ENCODE measurements at places on chromosomes 7 and 10.

DNA sequence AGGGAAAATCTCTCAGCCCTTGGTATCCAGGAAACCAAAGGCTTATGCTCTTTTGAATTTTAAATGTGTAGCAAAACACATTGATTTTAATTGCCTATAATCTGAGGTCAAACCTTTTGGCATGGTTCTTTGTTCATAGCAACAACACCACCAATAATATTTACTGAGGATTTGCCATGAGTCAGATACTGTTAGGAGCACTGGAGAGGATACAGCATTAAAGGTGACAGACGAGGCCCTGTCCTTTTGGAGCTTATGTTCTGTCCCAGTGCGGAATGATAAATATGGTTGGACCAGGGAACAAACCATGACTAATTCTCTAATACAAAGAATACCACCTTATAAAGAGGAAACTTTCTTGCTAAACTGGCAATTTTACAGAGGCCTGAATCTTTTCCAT, 176.6 kb downstream of the CTNNA3 start:
- DNase-seq = no peak

GRCh38 chr10:19499291-19499770, 316.9 kb upstream of the PLXDC2 start:
- no peak for DNase-seq

DNA sequence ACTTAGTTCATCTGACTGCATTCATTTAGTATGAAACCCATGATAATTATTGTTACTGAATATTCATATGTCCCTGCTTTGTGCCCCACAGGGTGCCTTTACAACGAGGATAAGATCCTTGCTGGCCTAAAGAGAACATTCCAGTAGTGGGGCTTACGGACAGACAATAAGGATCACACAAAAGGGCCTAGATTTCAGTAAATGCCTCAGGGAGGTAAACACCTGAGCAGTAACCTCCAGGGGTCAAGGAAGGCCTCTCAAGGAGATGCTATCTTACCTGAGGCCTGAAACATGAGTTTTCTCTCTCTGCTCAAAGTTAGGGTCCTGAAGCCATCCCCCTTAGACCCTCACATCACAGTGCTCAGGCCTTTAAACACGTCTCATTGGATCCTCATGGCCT, 228.7 kb downstream of the TCF7L2 start:
- DNase-seq = no peak

DNA sequence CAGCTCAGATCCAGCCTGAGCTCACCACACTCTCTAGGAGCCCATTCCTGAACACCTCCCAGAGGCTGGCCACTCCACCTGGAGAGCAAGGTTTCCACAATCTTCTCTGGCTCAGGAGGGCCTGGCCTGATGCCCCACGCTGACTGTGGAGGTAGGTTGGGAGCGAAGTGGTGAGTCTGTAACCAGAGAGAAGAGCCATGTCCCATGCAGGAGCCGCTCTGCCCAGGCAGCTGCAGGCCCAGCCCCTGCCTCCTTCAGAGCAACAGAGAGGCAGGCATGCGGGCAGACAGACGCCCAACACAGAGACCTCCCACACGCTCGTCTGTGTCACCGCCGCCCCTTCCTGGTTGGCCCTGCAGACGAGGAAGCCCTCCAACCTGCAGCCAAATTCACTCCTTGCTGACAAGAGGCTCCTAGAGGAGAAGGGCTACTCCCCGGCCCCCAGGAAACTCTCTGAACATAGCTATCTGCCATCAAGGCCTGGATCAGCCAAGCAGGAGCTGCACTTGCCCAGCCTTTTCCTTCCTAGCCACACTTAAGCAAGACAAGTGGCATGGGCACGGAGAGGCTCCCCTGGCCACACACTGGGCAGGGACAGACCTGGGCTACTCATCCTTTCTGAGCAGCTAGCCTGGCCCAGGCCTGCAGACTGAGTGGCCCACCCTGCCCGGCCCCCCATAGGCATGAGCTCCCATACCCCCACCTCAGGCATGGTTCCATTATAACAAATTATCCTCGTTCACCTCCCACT, 101.9 kb downstream of the GRID1 start:
- DNase-seq = no peak

DNA sequence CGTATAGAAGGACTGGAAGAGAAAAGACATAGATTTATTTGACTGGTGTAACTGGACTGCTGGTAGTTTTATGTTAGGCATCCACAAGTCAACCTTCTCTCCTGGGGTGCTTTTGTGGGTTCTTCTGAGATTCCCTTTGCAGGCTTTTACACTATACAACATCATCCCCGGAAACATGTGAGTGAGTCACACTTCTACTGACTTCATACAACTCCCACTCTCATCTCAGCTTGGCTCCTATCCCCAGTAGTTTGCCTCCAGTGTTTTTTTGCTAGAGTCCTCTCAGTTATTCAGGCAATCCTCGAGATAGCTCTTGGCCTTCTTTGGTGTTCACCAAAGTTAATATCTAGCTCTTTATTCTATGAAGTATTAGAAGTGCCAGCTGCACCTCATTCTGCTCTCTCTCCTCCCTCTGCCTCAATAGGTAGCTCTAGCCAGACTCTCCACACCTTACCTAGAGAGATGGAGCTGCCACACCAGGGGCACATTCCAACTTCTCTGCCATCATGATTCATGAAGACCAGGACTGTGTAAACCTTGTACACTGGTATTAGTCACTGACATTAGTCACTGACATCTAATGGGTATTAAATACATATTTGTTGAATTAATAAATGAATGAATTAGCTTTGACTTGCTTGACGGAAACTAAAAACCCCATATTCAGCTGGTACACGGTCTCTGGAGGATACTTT, 281.9 kb downstream of the PPP1R3A start:
- DNase-seq = no peak

- no peak for DNase-seq
These were observed 81.1 kb downstream of the SVIL start for GRCh38 chr10:29553544-29554250.

DNA sequence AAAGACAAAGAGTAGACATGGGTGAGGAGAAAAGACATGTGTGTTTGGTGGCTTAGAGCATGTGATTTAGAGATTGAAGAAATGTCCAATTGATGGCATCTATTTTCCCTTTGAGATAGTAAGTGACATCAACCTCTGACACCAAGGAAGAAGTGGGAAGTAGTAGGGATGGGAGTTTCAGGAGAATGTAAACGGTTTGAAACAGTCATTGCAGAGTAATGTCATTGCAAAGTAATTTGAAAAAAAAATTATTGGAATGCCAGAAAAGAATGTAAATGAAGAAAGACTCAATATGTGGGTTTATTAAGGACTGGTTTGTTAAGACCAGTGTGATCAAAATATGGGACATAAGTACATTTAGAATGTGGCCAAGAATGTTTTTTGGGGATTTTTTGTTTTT, 26.6 kb downstream of the GNG11 start:
- no peak for DNase-seq

DNA sequence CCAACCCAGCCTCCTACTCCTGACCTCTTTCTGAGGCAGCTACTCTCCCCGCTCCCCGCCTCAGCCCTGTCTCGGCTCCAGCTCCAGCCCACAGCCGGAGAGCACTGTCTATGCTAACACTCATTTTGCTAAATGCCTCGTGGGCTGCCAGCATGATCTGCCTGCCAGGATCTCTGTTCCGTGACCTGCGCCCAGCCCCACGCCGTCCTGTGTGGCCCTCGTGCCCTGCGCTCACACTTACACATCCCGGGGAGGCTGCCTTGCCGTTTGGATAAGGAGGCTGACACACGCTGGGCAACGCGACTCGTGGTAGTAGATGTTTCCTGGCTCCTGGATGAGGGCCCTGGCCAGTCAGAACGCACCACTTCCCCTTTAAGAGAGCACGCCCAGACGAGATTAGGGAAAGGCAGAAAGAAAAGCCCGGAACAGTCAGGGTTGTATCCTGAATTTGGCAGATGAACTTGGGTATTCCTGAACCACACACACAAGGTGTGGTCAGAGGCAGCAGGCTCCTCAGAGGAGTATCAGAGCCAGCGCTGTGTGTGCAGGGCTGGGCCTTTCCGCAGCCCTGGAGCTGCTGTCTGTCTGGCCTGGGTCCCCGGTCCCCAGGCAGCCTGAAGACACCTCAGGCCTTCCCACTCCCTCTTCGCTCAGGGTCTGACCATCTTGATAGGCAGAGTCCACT, 97.7 kb upstream of the EFCAB10 start:
- DNase-seq = peak; percentile 68

DNA sequence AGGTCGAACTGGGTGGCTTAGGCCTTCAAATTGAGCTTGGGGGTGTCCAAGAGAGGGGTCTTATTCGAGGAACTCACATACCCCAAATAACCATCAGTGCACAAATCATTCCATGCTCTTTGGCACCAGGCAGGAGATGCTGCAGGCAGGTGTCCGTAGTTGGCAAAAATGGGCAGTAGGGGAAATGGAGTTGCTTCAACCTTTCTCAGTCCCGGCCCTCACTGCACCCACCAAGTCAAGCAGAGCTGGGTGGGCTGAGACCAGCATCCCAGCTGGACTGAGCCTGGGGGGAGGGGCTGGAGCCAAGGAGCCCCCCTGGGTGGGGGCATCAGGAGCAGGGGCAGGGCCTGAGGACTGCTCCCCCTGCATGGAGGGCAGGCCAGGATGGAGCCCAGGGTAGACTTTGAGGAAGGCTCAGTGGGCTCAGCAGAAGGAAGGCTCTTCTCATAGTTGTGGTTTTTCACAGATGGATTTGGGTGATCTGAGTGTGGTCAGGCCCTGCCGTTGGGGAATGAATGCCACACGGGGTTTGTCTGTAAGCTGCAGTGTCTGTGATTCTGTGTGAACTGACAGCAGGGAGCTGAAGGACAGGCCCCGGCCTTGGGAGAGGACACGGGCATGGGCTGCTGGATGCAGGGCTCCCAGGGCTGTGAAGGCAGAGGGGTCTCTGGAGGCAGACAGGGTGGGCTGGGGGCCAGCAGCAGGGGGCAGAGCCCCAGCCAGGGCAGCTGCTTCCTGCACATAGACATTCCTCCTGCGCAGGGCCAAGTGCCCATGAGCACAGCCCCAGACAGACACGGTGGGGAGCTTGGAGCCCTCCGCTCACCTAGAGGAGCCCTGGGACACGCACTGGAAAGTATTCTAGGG, 144.5 kb downstream of the ADCY1 start:
- DNase-seq = no peak

DNA sequence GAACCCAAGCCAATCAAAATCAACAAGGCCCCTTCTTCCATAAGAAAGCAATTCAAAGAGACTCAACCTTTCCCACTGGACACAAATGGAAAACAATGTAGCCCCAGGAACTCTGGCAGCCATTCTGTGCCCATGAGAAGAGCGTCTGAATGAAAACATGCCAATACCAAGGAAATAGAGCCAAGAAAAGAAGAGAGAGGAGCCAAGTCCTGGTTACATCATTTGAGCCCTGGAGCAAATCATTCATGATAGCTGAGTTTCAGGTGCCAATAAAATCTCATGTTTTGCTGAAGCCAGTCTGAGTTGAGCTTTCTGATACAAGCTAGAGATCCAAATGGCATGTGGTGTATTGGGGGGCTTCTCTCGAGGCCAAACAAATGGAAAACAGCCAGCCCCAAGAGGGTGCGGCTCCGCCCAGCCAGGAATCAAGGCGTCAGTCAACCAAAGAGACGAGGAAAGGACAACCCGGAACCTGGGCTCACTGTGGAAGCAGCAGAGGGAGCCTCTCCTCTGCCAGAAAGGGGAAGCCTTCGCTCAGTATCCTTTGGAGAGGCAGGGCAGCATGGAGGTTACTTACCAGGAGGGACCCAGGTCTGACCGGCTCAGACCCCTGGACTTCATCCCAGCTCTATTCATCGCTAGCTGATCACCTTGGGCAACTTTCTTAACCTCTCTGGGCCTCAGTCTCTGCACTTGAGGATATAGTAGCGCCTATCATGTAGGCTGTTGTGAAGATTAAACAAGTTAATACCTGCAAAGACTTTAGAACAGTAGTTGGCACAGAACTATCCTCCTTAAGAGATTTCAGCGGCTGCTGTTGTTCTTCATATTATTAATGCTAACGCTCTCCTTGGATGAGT, 61.8 kb downstream of the OAT start:
- DNase-seq = no peak

- DNase-seq = no peak
These were observed 31.0 kb upstream of the DNAJB12 start for GRCh38 chr10:72385724-72386123.

DNA sequence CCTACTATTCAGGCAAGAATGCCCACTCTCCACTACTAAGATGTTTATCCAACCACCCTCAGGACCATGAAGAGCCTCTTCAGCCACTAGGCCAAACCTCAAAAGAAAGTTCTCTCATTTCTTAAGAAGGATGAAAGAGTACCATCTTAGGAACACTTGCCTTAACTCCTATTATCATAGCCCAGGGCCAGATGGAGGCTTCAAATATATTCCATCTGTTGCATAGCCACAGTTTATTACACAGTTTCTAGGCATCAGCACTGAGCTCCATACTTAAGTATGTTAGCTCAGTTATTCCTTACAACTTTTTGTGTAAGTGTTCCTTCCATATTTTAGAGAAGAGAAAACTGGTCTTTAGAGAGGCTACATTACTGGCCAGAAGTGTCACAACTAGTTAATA, 37.4 kb upstream of the YAE1 start:
- DNase-seq = no peak

GRCh38 chr10:17234431-17234945, 6.4 kb downstream of the VIM start:
- DNase-seq = no peak

GRCh38 chr10:24446739-24447138, 237.8 kb downstream of the KIAA1217 start:
- DNase-seq = no peak

DNA sequence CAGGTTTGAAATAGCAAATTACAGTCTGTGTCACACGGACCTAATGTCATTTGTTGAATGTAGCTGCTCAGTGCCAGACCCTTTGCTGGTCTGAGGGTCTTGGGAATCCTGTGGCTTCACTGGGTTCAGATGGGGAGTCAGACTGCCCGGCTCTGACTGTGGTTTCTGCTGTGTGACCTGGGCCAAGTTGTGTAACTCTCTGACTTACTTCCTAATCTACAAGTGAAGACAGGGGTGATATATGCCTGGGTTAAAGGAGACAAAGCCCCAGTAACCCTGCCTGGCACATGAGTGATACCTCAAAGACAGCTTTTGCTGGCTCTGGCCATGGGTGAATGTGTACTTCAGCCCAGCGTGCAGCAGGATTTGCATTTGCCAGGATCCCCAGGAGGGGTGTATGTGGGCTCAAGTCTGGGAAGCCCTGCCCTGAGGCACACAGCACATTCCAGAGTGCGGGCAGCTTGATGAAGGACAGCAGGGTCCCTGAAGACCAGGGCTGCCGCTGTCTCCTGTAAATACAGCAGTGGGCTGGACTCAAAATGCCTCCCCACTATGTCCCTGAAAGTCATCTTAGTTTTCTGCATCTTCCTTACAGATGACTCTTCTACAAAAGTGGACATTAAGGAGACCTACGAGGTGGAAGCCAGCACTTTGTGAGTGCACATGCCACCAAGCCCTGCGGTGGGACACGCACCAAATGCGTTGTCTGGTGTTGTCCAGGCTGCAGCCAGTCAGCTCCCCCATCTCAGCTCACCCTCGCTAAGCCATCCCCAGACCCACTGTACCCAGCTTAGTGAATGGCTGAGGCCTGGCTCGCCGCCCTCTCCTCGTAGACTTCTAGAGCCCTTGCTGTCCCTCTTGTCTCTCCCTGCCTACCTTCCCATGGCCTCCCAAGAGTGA, 16.4 kb downstream of the NACAD start:
- DNase-seq = no peak

GRCh38 chr10:102962267-102962666, 44.2 kb downstream of the CNNM2 start:
- no peak for DNase-seq
